ENCODE measurements at places on chromosomes 12 and 14. TPM values are rescaled to one million over a fixed set of nuclear protein-coding genes. Genes with fewer than 3 reads are reported as not detected.

The DCN gene
- total RNA-seq: 961 TPM

The MANSC4 gene
- total RNA-seq: not detected

The WIF1 gene
- total RNA-seq: not detected

The COA8 gene
- 2.8 TPM for total RNA-seq

The PLEKHH1 gene
- total RNA-seq: 0.12 TPM

The B4GALNT1 gene
- 1.3 TPM for total RNA-seq

The MYRFL gene
- not detected for total RNA-seq

The VPS29 gene
- total RNA-seq: 52.0 TPM

The LAG3 gene
- total RNA-seq: not detected

The KRT72 gene
- not detected for total RNA-seq

The WASHC4 gene
- 45.0 TPM for total RNA-seq

The AVPR1A gene
- total RNA-seq: not detected

The LIN7A gene
- total RNA-seq: 1.5 TPM

The MYO1H gene
- total RNA-seq: not detected

The OR4K1 gene
- total RNA-seq: not detected

The BIN2 gene
- not detected for total RNA-seq

The GALNT8 gene
- not detected for total RNA-seq

The ADSS1 gene
- 9.6 TPM for total RNA-seq

The LRP1-AS gene
- not detected for total RNA-seq

The PPM1H gene
- 1.3 TPM for total RNA-seq

The DDN gene
- total RNA-seq: not detected

The PRPH gene
- total RNA-seq: 1.5 TPM

The RIN3 gene
- 2.6 TPM for total RNA-seq

The TSPAN11 gene
- total RNA-seq: 1.1 TPM

The FBLN5 gene
- total RNA-seq: 26.1 TPM

The PRB2 gene
- not detected for total RNA-seq

The EIF5 gene
- total RNA-seq: 114 TPM

The FZD10 gene
- not detected for total RNA-seq

The DRAM1 gene
- 48.7 TPM for total RNA-seq

The TIGAR gene
- 3.4 TPM for total RNA-seq

The KRT85 gene
- not detected for total RNA-seq

All from smooth muscle cell of the coronary artery (primary cell).